ENCODE measurements at places on chromosomes 2 and 18. TPM values are rescaled to one million over a fixed set of nuclear protein-coding genes. Genes with fewer than 3 reads are reported as not detected.

- H3K36me3 ChIP-seq = no peaks in the 10 kb centered on the region
- no peaks in the 10 kb centered on the region for H3K27me3 ChIP-seq
- no peak overlapping the region for H3K4me3 ChIP-seq
- DNase-seq = no peak
- no peak overlapping the region for H3K27ac ChIP-seq
These were observed 168.3 kb downstream of the MAP2 start for GRCh38 chr2:209592106-209592505.

GRCh38 chr2:190571686-190572085 is 37.2 kb upstream of the NEMP2 start:
- H3K36me3 ChIP-seq = no peaks in the 10 kb centered on the region
- no peak for DNase-seq
- H3K27ac ChIP-seq = no peak overlapping the region

GRCh38 chr2:72036595-72036994 is 111.1 kb downstream of the CYP26B1 start:
- H3K36me3 ChIP-seq = no peaks in the 10 kb centered on the region
- no peaks in the 10 kb centered on the region for H3K4me1 ChIP-seq
- DNase-seq = no peak
- H3K27ac ChIP-seq = no peak overlapping the region

DNA sequence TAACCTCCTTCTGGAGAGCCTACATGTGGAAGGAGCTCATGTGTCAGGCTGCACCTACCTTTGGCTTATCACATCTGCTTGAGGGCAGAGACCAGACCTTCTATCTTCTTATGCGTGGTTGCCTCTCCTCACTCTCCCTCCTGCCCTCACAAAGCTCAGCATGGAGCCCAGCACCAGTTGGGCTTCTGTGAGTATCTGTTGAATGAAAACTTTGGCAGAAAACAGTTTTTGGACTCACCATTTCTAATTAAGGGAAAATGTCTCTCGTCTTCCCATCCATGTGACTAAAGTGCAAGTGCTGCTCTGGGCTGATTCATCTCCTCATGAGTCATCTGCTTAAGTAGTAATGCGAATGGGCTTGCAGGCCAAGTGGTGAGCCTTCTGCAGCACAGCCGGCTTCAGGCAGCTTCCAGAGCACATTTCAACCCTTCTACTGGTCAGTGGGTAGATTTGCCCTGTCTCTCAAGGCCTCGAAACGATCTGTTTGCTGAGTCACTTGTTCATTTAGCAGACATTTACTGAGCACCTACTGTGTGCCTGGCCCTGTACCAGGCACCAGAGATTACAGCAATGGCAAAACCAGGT is 102.6 kb downstream of the VSNL1 start:
- peak overlapping the region; percentile 58 for H3K27ac ChIP-seq
- H3K27me3 ChIP-seq = no peaks in the 10 kb centered on the region
- H3K4me1 ChIP-seq = peaks cover 21% of the 10 kb centered on the region

The PIKFYVE gene
- 23.0 TPM for total RNA-seq

The FOXD4L1 gene
- 0.11 TPM for total RNA-seq
